ENCODE measurements at places on chromosomes 6 and 20. TPM values are rescaled to one million over a fixed set of nuclear protein-coding genes. Genes with fewer than 3 reads are reported as not detected.
A peak's percentile ranks its signal among the peaks of the same experiment; 100 is the strongest.

Gene TMEM14C
- 25.0 TPM for total RNA-seq

Gene MUC21
- not detected for total RNA-seq

Gene TAF8
- 47.2 TPM for total RNA-seq

Gene CD24
- total RNA-seq: 0.73 TPM

Gene TMEM74B
- 0.46 TPM for total RNA-seq

Gene ETV7
- 0.32 TPM for total RNA-seq

Gene MEP1A
- total RNA-seq: not detected

Gene NTSR1
- not detected for total RNA-seq

Gene VSX1
- not detected for total RNA-seq

Gene HTR1E
- not detected for total RNA-seq

Gene RIMS1
- not detected for total RNA-seq

Gene FKBP5
- 79.3 TPM for total RNA-seq

Gene LY6G6D
- not detected for total RNA-seq

DNA sequence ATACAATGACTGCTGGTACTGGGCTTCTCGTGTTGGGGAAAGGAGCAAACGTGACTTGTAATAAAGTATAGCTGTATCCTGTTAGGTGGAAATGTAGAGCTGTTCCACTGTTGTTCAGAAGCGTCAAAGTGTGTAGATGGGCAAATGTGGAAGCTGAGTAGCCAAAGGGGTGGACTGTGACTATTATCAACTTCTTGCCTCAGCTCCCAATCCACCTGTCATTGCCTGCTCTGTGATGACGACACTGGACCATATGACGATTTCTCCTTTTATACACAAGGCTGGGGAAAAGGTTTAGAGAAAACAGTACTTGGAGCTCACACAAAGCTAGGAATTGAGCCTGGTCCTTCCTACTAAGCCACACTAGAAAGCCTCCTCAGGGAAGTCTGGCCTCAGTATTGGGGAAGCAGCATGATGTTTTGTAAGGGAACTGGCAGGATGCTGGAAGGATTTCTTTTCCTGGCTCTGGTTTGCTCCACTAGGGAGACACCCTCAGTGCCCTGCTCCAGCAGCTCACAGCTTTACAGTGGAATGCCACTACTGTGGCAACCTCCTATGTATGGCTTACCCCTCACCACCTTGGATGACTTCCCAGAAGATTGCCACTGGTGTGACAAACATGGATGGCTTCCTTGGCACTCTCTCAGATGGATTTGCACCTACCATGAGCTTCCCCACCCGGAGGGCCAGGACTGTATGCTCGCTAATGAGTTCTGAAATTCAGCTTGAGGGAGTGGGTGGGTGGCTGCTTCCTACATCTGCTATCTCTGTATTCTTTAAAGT lies 20.0 kb downstream of the CD164 start:
- no peak for DNase-seq

DNA sequence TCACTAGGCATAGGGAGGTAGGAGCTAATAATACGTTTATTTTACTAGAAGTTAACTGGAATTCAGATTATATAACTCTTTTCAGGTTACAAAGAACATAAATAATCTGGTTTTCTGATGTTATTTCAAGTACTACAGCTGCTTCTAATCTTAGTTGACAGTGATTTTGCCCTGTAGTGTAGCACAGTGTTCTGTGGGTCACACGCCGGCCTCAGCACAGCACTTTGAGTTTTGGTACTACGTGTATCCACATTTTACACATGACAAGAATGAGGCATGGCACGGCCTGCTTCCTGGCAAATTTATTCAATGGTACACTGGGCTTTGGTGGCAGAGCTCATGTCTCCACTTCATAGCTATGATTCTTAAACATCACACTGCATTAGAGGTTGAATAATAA lies 1.1 kb downstream of the HFE start:
- DNase-seq: no peak

GRCh38 chr6:42230345-42231321 lies 13.0 kb upstream of the MRPS10 start:
- DNase-seq: no peak

DNA sequence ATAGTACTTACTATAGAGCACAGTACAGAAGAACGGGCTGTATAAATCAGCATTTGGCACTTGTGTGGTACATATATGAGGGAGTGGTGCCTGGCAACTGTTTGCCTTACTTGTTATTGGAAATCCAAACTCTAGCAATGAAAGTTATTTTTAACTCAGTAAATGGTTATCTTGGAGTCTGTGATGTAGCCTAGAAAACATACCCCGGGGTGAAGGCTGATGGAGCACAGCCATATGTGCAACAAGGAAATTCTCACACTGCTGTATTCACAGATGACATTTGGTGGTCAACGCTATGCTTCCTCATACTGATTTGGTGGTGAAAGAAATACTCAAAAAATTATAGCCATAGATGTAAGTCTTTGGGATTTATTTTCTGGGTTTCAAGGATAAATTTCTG lies 807.5 kb upstream of the FLRT3 start:
- DNase-seq: no peak

GRCh38 chr6:43744491-43744890 lies 25.5 kb upstream of the VEGFA start:
- DNase-seq: no peak

DNA sequence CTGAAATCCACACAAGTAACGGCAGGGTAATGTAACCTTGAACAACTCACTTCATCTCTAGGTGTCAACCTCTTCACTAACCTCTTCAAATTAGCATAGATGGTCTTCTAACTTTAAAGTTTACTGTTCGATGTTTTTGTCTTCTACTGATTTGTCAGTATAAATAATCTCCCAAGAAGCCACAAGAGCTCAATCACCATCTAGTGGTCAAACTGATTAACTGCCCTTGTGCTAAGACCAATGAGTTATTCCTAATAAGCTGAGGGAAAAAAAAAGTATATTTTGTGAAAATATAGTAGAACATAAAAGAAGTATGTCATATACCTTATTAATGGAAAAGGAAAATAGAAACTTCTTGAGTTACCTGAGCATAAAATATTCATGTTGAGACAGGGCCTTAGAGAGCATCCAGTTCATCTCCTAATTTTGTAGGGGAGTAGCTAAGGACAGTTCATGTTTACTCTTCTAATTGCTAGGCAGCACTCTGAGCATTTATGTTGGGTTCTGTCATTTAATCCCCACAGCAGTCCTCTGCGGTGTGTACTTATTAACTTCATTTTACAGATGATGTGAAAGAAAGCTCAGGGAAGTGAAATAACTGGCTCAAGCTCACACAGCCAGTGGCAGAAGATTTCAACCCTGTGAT lies 317.1 kb downstream of the ESR1 start:
- DNase-seq: no peak

- no peak for DNase-seq
These were observed 8.6 kb downstream of the MAN1A1 start for GRCh38 chr6:119340796-119341487.

GRCh38 chr6:143536461-143536865 lies 24.9 kb upstream of the FUCA2 start:
- peak; percentile 45 for DNase-seq

DNA sequence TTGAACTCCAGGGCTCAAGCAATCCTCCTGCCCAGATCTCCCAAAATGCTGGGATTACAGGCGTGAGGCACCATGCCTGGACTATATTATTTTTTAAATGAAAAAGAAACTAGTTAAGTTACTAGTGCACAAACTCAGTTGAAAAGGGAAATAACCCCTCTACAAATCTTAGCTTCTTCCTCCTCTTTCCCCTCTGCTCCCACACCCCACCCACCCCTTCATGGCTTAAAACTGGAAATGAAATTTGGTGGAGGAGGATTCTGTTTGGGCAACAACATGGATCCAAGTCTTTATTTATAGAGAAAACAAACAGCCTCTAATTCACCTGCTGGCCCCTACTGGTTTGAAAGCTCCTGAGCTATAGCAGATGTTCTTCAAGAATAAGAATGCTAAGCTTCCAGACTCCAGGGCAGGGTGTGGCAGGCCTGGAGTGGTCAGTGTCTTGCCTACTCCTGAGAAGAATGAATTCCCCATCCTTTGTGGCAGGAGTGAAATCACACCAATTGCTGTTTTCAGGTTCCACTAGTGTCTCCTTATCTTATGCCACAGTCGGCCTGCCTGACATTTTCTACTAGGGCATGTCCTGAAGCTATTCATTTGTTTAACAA lies 73.5 kb downstream of the ZFP64 start:
- no peak for DNase-seq

GRCh38 chr6:128630213-128630612 lies 109.8 kb upstream of the PTPRK start:
- DNase-seq: no peak

DNA sequence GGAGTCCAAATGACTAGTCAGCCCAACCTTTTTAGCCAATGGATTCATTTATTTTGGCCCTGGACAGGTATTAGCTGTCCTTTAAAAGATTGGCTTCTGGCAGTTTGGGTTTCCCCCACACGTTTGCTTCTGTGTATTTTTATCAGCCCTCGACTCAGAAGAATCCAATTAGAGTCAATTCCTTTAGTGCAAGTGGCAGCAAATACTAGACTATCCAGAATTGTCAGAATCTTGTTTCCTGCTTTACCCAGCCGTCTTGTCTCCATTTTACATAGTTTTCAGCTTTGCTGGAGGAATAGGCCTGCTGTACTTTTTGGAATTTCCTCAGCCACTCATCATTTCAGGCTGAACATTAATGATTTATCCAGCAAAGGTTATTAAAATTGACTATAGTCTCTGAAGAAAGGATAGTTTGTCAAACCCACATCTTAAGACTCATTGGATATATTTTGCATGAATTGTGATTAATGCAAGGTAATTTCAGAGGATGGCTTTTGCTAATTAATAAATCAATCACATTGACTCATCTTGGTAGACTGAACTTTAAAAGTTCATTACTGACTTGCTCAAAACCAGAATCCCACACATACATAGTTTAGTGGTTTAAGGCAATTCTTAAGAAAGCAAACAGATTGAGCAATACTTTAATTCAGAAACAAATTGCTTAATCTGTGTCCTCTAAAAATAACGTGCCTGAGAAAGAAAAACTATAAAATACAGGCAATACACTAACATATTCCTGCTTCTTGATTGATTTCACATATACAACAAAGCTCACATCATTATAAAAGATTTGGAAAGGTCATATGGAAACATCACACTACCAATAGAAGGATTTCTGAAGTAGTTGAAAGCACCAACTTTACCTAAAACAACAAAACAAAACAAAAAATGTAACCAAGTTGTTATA lies 62.9 kb upstream of the ZNF217 start:
- no peak for DNase-seq

GRCh38 chr6:163335671-163336545 lies 78.6 kb upstream of the QKI start:
- DNase-seq: no peak

- DNase-seq: no peak
These were observed 404.3 kb upstream of the SLC35B3 start for GRCh38 chr6:8839626-8840025.

DNA sequence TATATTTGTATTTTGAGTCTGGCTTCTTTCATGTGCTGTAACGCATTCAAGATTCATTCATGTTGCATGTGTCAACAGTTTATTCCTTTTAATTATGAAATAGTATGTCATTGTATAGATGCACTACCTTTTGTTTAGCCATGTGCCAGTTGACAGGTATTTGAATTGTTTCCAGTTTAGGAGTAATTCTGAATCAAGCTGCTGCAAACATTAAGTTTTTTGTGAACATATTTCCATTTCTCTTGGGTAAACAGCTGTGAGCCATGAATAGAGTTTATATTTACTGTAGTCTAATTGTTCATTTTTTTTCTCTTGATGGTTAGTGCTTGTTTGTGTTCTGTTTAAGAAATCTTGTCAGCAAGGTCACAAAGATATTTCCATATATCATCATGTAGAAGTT lies 142.4 kb upstream of the RIPOR2 start:
- no peak for DNase-seq

DNA sequence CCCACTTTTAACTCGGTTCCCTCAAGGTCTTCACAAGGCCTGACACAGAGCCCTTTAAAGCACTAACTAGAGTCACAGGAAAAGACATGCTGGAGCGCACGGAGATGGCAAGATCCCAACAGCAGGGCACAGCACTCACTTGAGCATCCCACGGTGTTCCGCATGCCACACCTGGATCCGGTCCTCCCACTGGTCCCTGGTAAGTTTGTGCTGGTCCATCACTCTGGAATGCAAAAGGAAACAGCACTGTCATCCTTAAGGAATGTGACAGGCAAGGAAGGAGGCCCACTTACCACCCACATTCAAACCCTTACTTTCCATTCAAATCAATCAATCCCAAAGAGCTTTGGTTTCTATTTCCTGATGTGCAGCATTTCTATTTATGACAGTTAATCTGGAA lies 34.7 kb downstream of the EZR start:
- DNase-seq: no peak

- DNase-seq: no peak
These were observed 29.4 kb downstream of the RNF8 start for GRCh38 chr6:37382994-37383765.

- DNase-seq: peak; percentile 58
These were observed 5.1 kb downstream of the DIDO1 start for GRCh38 chr20:62921119-62921687.

- DNase-seq: no peak
These were observed 52.9 kb upstream of the PMEPA1 start for GRCh38 chr20:57762531-57763234.

DNA sequence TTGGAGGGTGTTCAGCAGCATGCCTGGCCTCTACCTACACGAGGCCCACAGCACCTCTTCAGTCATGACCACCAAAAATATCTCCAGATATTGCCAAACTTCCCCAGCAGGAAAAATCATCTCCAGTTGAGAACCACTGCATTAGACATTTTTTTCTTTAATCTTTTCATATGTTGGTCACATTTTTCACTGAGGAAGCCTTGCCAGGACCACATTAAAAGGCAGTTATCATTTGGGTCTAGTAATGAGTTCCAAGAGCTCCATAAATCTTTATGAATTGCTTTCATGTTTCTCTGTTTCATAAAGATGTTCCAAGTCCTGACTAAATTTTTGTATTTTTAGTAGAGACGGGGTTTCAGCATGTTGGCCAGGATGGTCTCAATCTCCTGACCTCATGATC lies 28.8 kb downstream of the MTRES1 start:
- DNase-seq: no peak

GRCh38 chr20:38343311-38344106 lies 2.8 kb upstream of the LBP start:
- no peak for DNase-seq

DNA sequence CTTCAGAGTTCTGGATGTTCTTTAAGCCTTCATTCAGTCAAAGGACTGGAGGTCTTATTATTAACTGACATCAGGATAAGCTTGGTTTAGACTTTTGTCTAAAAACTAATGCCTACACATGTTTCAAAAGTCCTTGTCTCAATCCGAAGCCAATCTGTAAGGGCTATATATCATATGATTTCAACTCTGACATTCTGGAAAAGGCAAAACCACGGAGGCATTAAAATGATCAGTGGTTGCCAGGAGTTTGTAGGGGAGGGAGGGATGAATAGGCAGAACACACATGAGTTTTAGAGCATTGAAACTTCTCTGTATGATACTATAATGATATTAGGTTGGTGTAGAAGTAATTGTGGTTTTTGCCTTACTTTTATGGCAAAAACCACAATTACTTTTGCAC lies 1285.8 kb upstream of the CITED2 start:
- DNase-seq: no peak

GRCh38 chr6:55902796-55903195 lies 27.4 kb upstream of the BMP5 start:
- no peak for DNase-seq
